ENCODE measurements at places on chromosomes 7 and 10.

- peak; percentile 27 for DNase-seq
Measured at GRCh38 chr10:69914398-69915214, 112.9 kb downstream of the COL13A1 start.

DNA sequence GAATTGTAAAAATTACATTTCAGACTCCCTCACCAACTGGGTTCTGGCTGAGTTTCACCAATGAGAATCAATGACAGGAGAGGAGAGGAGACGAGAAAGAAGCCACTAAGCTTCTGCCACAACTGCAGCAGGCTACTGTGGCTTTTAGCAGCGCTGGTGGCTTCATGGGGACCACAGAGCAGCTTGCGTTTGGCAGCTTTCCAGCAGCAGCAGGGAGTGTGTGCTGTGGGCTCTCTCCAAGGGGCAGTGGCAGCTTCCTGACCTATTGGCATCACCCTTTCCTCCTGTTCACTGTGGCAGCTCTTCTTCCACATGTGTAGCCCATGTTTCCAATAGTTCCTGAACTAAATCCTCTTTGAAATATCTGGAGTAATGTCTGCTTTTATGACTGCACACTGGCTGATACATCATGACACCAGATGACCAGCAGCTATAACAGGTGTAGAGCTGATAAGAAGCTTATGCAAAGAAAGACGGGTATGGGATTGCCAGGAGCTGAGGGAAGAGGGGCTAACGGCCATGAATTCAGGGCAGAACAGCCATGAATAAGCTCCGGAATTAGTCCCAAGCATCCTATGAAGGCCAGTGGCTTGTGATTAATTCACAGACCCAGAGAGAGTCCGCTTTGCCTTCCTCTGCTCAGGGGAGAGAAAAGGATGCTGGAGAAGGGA is 46.8 kb downstream of the KCNH2 start:
- no peak for DNase-seq

- DNase-seq = no peak
Measured at GRCh38 chr7:70763961-70764691, 367.8 kb upstream of the GALNT17 start.

- DNase-seq = no peak
Measured at GRCh38 chr10:122191936-122192541, 79.1 kb upstream of the BTBD16 start.

- peak; percentile 13 for DNase-seq
Measured at GRCh38 chr7:17944720-17945119, 4.4 kb upstream of the SNX13 start.

- no peak for DNase-seq
Measured at GRCh38 chr10:34430685-34431084, 384.4 kb downstream of the PARD3 start.

DNA sequence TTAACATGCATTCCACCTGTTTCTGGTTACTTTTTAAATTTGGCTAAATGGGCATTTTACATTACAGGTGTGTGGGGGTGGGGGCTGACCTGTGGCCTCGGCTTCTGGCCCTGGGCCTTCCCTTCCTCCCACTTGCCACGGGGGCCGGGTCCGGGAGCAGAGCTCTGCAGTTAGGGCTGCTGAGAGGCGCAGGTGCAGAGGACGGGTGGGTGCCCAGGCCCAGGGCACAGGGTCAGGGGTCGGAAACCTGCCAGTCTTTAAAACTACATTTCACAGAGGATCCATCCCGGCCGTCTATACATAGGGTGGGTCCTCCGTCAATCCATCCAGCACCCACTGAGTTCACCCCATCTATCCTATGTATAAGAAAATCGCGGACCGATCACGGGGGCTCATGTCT is 106.5 kb upstream of the INSIG1 start:
- DNase-seq = no peak

DNA sequence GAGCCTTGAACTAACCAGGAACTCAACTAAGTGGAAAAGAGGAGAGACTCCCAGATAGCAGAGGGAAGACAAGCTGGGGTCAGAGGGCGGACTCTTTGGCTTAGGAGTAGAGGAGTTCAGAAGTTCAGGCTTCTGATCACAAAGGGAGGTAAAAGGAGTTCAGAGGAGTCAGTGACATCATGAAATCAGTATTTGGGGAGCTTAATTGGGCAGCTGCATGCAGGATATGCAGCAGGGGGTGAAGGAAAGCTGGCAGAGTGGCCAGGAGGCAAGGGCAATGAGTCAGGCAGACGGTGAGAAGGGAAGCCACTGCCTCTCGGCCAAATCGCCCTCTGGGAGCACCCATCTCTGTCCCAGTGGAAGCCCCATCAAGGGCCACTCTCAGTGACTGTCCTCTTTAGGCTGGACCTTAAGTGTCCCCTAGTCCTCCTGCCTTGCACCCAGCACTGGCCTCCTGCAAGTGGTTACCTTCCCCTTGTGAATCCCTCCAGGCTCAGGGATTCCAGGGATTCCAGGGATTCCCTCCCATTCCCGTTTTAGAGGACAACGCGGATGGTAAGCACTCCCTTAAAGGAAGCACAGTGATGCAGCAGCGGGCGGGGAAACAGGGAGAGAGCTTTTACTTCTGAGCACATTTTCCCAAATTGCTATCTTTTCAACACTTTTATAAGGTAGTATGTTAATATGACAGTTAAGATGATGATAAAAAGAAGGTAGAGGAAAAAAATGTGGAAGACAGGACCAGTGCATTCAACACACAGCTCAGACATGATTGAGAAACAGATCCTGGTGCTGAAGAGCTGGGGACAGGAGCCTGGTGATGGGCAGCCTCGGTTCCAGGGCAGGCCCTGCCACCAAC is 72.6 kb downstream of the KCNMA1 start:
- DNase-seq = no peak

GRCh38 chr7:130324306-130324943 is 20.2 kb upstream of the CPA5 start:
- DNase-seq = no peak

DNA sequence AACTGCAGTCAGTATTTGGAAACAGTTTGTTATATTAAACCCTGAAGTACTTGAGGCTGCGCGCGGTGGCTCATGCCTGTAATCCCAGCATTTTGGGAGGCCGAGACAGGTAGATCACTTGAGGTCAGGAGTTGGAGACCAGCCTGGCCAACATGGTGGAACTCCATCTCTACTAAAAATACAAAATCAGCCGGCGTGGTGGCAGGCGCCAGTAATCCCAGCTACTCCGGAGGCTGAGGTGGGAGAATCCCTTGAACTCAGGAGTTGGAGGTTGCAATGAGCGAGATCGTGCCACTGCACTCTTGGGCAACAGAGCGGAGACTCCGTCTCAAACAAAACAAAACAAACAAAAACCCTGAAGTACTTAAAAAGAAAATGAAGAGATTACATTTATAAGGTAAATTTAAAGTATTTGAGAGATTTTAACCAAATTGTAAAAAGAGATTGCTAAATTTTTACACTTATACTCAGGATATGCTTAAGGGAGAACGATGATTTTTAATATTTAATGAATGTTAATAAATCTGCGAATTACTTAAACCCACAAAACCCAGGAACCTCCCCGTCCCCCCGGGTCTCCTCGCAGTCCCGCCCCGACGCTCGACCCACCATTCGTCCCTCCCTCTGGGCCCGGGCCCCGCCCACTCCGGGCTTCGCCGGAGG is 425 bp upstream of the MTG1 start:
- no peak for DNase-seq

- DNase-seq = no peak
Measured at GRCh38 chr10:45627412-45628048, 45.0 kb downstream of the ZFAND4 start.

- no peak for DNase-seq
Measured at GRCh38 chr10:18332048-18332447, 191.8 kb downstream of the CACNB2 start.

DNA sequence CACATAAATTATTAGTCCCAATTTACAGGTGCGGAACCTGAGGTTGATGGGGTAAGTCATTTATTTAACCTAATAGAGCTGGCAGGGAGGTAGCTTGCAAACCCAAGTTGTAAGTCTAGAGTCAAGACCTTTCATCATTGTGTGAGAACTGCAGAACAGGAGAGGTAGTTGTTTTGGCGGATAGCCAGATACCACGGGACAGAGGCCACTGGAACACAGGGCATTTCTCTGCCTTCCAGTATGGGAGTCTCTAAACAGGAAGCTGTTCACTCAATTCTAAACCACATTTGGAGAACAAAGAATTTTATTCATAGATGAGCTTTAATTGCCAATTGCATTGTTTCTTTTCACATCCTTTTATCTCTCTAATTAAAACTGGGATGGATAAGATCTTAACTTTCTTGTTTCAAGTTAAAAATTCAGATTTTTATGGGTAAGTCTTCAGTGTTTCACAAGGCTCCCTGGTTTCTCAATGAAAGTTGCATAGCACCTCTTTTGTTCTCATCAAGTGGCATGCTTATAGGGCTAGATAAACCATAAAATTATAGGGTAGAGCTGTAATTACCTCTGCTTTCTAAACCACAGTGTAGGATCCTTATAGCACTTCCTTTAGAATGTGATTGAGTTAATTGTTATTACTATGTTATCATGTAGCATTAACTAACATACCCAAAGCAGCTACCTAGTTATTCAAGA is 489.0 kb downstream of the GATA3 start:
- DNase-seq = peak; percentile 47

- no peak for DNase-seq
Measured at GRCh38 chr7:90857603-90858002, 261.5 kb downstream of the CDK14 start.
